ENCODE measurements at places on chromosomes 11 and 22. TPM values are rescaled to one million over a fixed set of nuclear protein-coding genes. Genes with fewer than 3 reads are reported as not detected.

- no peak for DNase-seq
Observed at GRCh38 chr11:115421992-115422689, 82.1 kb downstream of the CADM1 start.

DNA sequence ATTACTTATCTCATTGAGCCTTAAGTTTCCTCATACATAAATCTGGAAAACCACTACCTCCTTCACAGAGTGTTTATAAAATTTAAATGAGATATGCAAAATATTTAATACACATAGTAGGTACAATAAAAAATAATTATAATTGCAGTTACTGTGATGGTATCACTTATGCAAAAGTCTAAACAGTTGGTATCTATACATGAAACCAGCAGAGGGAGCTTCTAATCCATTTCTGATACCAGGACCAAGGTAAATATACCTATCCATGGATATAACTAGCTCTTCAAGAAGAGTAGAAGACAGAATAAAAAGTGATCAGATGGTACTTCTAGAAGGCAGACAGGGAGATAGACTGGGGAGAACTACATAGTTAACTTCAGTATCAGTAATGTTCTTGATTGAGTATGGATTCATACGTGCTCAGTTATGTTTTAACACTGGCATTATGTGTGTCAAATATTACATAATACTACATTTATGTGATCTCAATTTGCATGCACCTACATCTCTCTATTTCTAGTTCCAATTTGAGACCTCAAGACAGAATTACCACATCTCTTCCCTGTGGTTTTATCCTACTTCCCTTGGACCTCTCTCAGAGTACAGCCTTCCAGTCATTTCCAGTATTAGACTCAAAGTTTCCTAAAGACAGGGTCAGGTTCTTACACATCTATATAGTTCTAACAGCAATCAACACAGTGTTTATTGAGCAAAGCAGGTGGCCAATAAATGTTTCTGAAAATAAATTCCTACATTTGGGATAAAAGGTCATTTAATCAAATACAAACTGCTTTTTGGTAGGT, 13.7 kb upstream of the TSG101 start:
- no peak for DNase-seq

GRCh38 chr22:50469377-50470305, 5.2 kb downstream of the SBF1 start:
- DNase-seq: peak; percentile 41

DNA sequence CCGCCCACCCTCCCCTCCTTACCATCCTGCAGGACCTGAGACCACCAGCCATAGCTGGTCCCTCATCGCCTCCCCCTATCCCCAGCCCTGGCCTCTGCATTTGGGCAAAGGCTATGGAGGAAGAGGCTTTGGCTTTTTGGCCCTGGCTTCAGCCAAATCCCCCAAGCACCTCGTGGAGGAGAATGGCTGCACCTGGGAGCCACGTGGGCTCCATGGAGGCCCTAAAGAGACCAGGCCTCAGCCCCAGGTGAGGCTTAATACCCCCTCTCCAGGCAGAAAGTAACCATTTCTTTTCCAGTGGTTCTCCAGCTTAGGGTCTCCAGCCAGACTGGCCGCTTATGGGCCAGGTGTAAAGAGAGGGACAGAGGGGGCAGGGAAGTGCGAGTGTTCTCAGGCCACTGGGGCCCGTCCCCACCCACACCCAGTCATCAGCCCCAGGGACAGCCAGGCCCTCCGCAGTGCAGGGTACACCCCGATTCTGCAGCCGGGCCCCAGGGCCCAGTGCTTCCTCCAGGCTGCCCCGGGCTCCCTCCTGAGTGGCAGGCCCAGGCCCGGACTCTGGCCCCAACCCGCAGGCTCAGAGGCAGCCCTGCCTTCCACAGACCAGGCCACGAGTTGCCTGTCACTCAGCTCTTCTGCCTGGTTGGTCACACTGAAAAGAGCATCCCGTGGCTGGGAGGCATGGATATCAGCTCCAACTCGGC, 26.4 kb downstream of the CDKN1C start:
- DNase-seq: no peak

DNA sequence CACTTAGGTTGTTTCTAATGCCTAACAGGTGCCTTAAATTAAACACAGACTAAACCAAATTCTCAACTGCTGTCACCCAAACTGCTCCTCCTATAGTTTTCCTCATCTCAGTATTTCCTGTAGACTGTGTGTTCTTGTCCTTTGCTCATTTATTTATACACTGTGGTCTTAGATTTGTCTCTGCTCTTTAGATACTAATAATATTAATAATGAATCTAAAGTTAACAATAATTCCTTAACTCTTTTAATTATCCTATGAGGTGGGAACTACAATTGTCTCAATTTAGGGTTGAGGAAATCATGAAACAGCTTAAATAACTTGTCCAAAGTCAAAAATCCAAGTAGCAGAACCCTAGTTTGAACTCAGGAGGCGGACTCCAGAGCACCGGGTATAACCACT, 43.9 kb upstream of the YPEL1 start:
- DNase-seq: no peak

GRCh38 chr11:1521382-1522080, 35.0 kb upstream of the MOB2 start:
- DNase-seq: no peak

- DNase-seq: no peak
Observed at GRCh38 chr22:22883090-22883727, 4.4 kb upstream of the IGLL5 start.

DNA sequence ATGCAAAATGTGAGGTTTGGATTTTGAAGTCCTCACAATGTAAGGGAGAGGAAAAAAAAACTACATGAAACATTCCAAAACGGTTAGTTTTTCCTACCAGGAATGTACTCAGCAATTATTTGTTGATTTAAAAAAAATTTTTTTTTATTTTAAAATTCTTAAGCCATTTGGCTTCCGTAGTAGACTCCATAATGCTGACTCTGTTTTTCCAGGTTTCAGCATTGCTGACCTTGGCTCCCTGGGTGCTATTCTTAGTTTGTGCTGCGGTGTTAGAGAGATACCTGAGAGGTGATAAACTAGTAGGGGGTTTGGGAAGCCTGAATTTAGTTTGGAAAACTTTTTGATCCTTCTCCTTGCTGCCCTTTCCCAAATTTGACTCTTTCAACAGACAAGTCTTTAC, 10.6 kb downstream of the STT3A start:
- DNase-seq: no peak

DNA sequence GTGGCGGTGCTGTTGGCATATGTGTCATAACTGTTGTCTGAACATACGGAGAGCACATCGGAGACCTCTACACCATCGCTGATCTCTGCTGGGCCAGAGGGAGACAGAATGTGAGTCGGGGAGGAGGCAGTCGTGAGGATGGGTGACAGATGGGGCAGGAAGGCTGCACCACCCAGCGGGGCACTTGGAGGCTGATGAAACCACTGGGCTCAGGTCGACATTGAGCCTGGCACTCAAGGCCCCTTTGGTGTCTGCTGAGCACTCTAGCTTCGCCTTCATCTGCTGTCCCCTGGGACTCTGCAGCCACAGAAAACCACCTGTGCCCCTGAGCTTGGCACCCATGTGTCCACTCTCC, 2.5 kb upstream of the KLHL35 start:
- no peak for DNase-seq

- DNase-seq: no peak
Observed at GRCh38 chr11:9784602-9785315, 120.9 kb downstream of the SWAP70 start.

GRCh38 chr11:59097113-59097708, 9.8 kb upstream of the FAM111B start:
- peak; percentile 41 for DNase-seq

- peak; percentile 76 for DNase-seq
Observed at GRCh38 chr22:31248138-31248745, 36.1 kb downstream of the LIMK2 start.

GRCh38 chr11:11265994-11266606, 87.0 kb downstream of the CSNK2A3 start:
- no peak for DNase-seq

DNA sequence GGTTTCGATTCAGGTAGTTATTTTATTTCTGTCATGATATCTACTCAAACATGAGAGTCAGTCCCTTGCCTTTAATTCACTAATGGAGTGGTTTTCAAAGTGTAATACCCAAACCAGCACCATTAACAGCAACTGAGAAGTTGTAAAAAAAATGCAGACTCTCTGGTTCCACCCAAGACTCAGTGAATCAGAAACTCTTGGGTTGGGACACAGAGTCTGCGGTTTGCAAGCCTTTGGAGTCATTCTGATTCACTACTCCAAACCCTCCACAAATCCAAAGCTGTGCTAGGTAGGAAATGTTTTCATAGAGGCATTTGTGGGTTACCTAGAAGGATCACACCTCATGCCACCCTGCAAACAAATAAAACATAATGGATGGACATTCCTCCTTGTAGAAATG, 340.1 kb downstream of the NTM start:
- DNase-seq: no peak

GRCh38 chr11:4072668-4073285, 21.8 kb upstream of the RRM1 start:
- no peak for DNase-seq

- DNase-seq: peak; percentile 74
Observed at GRCh38 chr22:29309332-29310064, 3.0 kb downstream of the GAS2L1 start.

DNA sequence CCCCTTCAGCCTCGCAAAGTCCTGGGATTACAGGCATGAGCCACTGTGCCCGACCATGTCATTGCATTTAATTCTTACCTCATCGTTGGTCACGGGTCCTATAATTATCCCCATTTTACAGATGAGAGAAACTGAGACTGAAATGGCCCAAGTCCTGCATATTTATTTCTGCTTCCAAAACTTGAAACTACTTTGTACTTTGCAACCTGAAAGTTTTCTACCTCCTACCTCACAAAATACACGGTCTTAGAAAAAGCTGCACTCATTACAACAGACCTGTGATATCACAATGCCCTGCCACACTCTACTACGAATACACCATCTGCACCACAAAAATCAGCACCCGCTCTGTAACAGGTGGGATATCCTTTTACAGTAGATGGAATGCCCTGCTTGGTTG, 189.1 kb downstream of the ADAMTS15 start:
- DNase-seq: no peak

DNA sequence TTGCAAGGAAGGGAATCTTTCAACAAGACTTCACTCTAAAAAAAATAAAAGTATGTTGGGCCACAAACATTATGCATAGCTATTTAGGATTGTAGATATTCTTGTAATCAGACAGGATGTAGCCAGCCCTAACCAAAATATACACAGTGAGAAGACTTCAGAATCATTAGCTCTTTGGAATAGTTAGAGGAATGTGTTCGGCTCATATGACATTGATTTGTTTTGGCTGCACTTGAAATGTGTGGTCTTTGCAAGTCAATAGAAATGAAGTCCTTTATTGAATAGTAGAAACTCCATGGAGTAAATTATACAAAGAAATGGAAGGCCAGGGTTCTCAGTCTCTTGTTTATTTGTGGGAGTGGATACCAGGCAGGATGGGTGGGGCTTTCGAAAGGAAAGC, 692.1 kb downstream of the NTM start:
- DNase-seq: no peak

GRCh38 chr22:50445071-50445879, 29.6 kb downstream of the SBF1 start:
- no peak for DNase-seq

GRCh38 chr22:29343313-29343805, 27.9 kb upstream of the RASL10A start:
- peak; percentile 73 for DNase-seq

GRCh38 chr11:68724293-68724692, 27.0 kb downstream of the TESMIN start:
- DNase-seq: no peak

- DNase-seq: no peak
Observed at GRCh38 chr22:47842119-47842518, 1079.7 kb downstream of the TBC1D22A start.

DNA sequence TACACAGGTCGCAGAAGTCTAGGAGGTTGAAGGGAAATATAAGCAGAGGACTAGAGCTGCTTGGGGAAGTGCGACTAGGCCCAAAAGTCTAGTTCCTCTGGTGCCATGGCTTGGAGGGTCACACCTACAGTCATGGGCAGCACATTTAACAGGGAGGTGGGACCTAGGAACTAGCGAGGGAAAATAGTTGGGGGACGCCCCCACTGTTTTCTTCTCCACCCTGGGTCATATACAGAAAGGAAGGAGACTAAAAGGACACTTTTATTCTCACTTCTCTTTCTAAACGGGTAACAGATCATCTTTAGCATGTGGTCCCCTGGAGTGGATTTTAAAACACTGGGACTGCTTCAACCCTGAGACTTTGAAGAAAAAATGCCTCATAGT, 16.6 kb downstream of the APIP start:
- no peak for DNase-seq

Gene ST13
- total RNA-seq: 181 TPM

Gene SUSD2
- 3.2 TPM for total RNA-seq

Gene CCDC188
- total RNA-seq: not detected

Gene MPPED1
- total RNA-seq: not detected

Gene NXPE2
- total RNA-seq: 0.22 TPM

Gene FGF3
- not detected for total RNA-seq

Gene SLC29A2
- total RNA-seq: 14.6 TPM

Gene APOL5
- total RNA-seq: not detected

Gene IL17REL
- not detected for total RNA-seq

Gene LDHAL6A
- not detected for total RNA-seq

Gene CECR2
- 3.1 TPM for total RNA-seq

Gene GUCY1A2
- 10.2 TPM for total RNA-seq

Gene ARHGEF12
- 92.9 TPM for total RNA-seq
